A375 (cell line): ENCODE measurements at places on chromosomes 2 and 18. TPM values are rescaled to one million over a fixed set of nuclear protein-coding genes. Genes with fewer than 3 reads are reported as not detected.

Gene SAG
- 0.04 TPM in 1 of 2 replicates, not detected in the other for total RNA-seq

Gene KCNS3
- total RNA-seq = 2.8 and 11.2 TPM in 2 replicates

Gene KLF7
- 5.6 and 9.3 TPM in 2 replicates for total RNA-seq

Gene OR6B2
- not detected in 2 replicates for total RNA-seq

Gene HOXD13
- total RNA-seq = 5.3 and 7.1 TPM in 2 replicates

Gene SP140
- 0.32 TPM in 1 of 2 replicates, not detected in the other for total RNA-seq

Gene GRB14
- 0.45 and 0.53 TPM in 2 replicates for total RNA-seq

Gene ANO7
- 0.19 and 1.0 TPM in 2 replicates for total RNA-seq

Gene PCARE
- 0.04 TPM in 1 of 2 replicates, not detected in the other for total RNA-seq

Gene GPR35
- 0.16 and 0.19 TPM in 2 replicates for total RNA-seq

Gene SDC1
- 31.4 and 35.3 TPM in 2 replicates for total RNA-seq
